ENCODE measurements at places on chromosomes 3 and 15. TPM values are rescaled to one million over a fixed set of nuclear protein-coding genes. Genes with fewer than 3 reads are reported as not detected.

Gene MESP1
- 8.3 TPM for total RNA-seq

Gene KBTBD12
- 3.8 TPM for total RNA-seq

Gene NRROS
- 3.8 TPM for total RNA-seq

Gene AHSG
- total RNA-seq: not detected

Gene AEN
- 5.0 TPM for total RNA-seq

Gene KLHL6
- total RNA-seq: 1.2 TPM

Gene CDHR4
- not detected for total RNA-seq

Gene ZNF80
- not detected for total RNA-seq

Gene KLF15
- total RNA-seq: 38.4 TPM

Gene NPAP1
- total RNA-seq: 0.08 TPM

Gene TMEM202
- total RNA-seq: not detected

Gene GOLGA8Q
- total RNA-seq: 0.79 TPM

Gene CYFIP1
- 35.3 TPM for total RNA-seq

Gene QRICH1
- 59.2 TPM for total RNA-seq

Gene FANCD2OS
- total RNA-seq: not detected

Gene CRYBG3
- 23.4 TPM for total RNA-seq

Gene SYNPR
- 14.4 TPM for total RNA-seq

Gene PIK3R4
- total RNA-seq: 15.1 TPM

Gene ALPK3
- 77.6 TPM for total RNA-seq

Gene PYGO1
- total RNA-seq: 7.2 TPM

Gene KCNMB3
- total RNA-seq: 1.3 TPM

Gene PARP6
- 46.3 TPM for total RNA-seq

Gene ITIH4
- 5.7 TPM for total RNA-seq

Gene SH3BP5
- 15.3 TPM for total RNA-seq

Gene OIP5
- 0.49 TPM for total RNA-seq

Gene ANKRD34C
- total RNA-seq: not detected

Gene ITIH1
- not detected for total RNA-seq

Gene DUT
- total RNA-seq: 71.0 TPM

Gene FILIP1L
- total RNA-seq: 53.6 TPM

Gene PARP15
- total RNA-seq: 0.91 TPM

Gene BRK1
- total RNA-seq: 106 TPM

Gene APOD
- 45.9 TPM for total RNA-seq

Gene FAH
- total RNA-seq: 29.4 TPM

Gene SGO1
- total RNA-seq: 0.24 TPM

Gene P2RY14
- 0.39 TPM for total RNA-seq

Gene FSD2
- total RNA-seq: 49.4 TPM

Gene ZPLD1
- total RNA-seq: 0.17 TPM

Gene STRA6
- total RNA-seq: 0.32 TPM

Gene CYP11A1
- 1.5 TPM for total RNA-seq

Gene STRIT1
- 0.35 TPM for total RNA-seq

All from right cardiac atrium (tissue), 5 donors.